ENCODE measurements at places on chromosomes 2 and 18. TPM values are rescaled to one million over a fixed set of nuclear protein-coding genes. Genes with fewer than 3 reads are reported as not detected.

Gene GTF2A1L
- 9.9 TPM for total RNA-seq

Gene RSAD2
- total RNA-seq: 3.1 TPM

Gene ST6GAL2
- total RNA-seq: not detected

Gene INHBB
- 24.3 TPM for total RNA-seq
